ENCODE measurements at places on chromosomes 2 and 18.

GRCh38 chr2:30950339-30950738 is 143.1 kb upstream of the CAPN13 start:
- DNase-seq, result no peak

DNA sequence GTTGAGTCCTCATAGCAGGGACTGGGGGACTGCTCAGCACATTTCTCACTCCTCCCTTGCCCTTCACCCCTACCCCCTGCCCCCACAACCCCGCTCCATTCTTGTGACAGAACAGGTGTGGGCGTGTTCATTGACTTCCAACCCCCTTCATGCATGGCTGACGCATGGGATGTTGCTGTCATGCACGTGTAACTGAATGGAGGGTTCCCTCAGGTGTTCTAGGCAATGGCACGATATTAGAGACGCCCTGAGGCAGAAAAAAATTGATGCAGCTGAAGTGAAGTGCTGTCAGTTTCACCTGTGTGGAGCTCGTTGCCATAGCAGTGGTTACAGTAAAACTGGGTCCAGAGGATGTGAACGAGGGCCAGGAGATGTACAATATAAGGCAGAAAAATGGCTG is 6.5 kb upstream of the THOC1 start:
- DNase-seq, result no peak

DNA sequence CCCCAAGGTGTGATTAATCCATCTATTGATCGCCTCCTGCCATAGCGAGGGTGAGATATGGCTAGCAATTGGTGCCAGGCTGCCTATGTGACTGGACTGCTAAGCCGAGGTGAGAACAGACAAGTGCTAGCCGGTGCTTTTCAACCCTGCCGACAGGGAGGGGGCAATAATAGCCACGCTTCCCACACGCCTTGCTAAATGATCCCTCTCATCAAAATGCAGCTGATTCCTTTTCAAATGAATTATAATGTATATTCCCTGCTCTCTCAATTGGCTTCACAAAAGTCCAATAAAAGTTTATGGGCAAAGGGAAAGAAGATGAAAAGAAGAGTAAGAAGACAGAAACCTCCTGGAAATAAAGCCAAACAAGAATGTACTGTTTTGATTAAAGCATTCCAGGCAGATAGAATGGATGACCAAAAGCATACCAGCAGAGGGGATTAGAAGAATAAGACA is 235.6 kb downstream of the ICOS start:
- no peak for DNase-seq

DNA sequence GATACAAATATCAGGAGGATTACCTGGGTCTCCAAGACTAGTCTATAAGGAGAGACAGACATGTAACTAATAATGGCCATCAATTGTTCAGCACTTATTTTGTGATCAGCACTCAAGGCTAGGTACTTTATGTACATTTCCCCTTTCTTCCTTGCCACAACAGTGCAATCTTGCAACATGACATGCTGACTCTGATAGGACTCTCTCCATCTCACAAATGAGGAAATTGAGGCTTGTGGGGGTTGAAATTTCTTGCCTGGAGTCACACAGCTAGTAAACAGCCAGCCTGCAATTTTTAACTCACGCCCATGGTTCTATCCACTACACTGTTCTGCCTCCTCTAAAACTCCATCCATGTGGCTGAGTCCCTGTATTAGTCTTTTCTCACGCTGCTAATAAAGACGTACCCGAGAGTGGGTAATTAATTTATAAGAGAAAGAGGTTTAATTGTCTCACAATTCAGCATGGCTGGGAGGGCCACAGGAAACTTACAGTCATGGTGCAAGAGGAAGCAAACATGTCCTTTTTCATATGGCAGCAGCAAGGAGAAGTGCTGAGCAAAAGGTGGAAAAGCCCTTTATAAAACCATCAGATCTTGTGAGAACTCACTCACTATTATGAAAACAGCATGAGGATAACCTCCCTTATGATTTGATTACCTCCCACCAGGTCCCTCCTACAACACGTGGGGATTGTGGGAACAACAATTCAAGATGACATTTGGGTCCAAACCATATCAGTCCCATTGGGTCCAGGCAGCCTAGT is 302.4 kb downstream of the PLCL1 start:
- DNase-seq, result no peak

GRCh38 chr2:26754972-26755670 is 9.0 kb upstream of the SLC35F6 start:
- DNase-seq, result no peak

DNA sequence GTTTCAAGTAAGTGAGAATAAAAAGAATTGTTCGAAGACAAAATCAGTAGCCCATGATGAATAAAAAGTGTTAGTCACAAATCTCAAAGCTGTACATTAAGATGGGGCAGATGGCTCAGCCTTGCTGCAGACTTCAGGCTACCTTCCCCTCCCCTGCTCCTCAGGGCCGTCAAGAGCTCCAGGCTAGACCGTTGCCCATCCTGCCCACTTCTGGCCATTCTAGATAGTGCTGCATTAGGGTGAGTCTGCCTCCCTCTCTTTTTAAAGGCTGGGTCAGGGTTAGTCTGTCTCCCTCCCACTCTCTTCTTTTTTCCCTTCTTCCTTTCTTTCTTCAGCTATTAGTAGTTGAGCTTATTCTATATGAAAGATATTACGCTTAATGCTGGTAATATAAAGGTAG is 86.0 kb downstream of the MAPRE2 start:
- no peak for DNase-seq

DNA sequence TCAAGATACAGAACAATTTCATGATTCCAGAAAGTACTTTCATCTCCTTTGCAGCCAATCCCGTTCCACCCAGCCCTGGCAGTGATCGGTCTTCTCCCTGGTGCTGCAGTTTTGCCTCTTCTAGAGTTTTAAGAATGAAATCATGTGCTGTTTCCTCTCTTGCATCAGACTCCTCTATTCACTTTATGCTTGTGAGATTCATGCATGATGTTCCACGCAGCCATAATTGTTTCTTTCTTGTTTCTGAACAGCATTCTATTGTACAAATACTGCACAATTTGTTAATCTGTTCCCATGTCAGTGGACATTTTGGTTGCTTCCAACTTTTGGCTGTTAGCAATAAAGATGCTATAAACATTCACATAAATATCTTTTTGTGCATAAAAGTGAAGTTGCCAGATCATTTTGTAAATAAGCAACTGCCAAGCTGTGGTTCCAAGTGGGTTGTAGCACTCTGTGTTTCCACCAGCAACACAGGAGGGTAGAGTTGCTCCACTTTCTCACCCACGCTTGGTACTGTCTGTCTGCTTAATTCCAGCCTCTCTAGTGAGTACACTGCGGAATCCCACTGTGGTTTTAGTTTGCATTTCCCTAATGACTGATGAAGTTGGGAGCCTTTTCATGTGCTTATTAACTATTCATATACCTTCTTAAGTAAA is 104.5 kb downstream of the TWIST2 start:
- DNase-seq, result no peak

- no peak for DNase-seq
Measured at GRCh38 chr2:233012301-233012971, 620 bp downstream of the NGEF start.

DNA sequence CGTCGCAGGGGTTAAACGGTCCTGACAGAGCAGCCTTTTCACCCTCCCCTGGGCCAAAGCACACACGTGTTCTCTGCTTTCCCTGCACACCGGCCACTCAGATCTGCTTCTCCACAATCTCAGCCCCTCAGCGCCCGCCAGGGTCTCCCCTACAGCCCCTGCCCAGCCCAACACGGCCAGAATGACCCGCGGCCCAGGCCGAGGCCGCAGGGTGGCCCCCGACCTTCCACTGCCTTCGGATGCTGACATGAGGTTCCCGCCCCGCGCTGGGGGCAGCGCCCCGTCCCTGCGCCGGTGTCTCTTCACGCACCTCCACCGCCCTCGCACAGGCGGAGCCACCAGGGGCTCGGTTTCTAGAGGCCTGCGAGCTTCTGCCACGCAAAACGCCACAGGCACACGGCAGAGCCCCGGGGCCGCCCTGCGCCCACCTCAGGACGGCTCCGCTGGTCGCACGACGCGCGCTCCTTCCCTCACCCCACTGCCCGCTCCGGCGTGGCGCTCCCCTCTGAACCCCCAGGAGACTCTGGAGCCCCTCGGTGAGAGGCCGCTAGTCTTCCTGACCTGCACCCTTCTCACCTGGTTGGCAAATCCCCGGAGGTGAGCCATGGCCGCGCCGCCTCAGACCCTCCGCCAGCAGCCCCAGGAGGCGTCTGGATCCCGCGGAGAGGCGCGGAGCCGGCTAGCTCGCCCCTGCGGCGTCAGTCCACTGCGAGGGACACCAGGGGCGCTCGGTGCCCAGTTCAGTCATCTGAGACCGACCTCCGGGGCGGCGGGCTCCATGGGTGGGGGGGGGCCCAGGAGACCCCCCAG is 749 bp downstream of the STK25 start:
- no peak for DNase-seq

GRCh38 chr18:22219568-22220355 is 50.4 kb downstream of the GATA6 start:
- DNase-seq, result no peak

DNA sequence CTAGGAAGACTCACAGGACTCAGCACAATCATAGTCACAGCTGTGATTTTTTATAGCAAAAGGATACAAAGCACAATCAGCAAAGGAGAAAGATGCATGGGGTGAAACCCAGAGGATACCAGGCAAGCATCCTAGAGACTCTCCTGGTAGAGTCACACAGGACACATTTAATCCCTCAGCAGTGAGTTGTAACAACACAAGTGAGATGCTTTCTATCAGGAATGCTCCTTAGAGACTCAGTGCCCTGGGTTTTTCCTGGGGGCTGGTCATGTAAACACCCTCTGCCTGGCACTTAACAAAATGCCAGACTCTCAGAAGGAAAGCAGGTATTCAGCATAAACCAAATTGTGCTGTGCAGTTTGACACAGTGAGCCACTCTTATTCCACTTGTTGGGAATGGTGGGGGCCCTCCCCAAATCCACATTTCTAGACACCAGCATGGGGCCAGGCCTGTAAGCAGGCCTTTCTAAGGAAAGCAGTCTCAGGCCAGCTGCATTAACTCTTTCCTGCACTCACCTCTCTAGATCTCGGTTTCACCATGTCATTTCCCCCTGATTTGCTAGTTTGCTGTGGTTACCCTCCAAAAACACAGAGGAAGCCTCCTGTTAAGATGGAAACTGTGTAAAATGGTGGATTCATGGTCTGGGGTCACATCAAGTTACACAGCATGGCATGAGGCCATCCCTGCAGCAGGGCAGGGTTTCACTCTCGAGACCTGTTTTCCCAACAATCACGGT is 16.9 kb upstream of the RNU4ATAC start:
- DNase-seq, result no peak

- no peak for DNase-seq
Measured at GRCh38 chr18:59155153-59155552, 15.5 kb downstream of the SEC11C start.

DNA sequence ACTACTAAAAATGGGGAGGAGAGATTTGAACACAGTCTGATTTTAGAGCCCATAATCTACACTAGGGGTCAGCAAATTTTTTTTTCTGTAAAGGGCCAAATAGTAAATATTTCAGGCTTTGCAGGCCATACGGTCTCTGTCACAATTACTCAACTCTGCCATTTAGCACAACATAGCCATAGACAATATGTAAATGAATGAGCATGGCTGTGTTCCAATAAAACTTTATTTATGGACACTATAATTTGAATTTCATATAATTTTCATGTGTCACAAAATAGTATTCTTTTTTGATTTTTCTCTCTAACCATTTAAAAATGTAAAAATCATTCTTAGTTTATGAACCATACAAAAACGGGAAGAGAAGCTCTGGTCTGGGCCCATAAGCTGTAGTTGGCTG is 309.4 kb downstream of the GPD2 start:
- no peak for DNase-seq

- DNase-seq, result no peak
Measured at GRCh38 chr2:205722283-205722918, 40.1 kb downstream of the NRP2 start.

- DNase-seq, result no peak
Measured at GRCh38 chr2:217954051-217954450, 48.7 kb downstream of the TNS1 start.

DNA sequence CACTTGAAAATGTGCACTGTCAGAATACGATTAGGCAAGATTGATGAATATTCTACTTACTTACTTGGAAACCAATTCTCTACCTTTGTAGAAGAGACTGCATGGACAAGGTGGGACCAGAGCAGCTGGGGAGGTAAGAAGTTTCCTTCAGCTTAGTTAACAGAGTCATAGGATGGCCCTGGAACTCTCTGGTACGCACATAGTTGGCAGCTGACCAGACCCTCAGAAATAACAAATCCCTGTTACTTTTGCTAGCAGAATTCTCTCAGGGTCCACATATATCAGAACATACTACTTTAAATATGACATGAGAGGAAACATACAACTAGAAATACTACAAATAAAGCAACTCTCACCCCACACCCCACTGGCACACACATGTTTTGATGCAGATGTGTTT is 24.8 kb upstream of the STAT1 start:
- DNase-seq, result no peak

GRCh38 chr2:24163601-24164000 is 11.3 kb upstream of the FAM228A start:
- no peak for DNase-seq

DNA sequence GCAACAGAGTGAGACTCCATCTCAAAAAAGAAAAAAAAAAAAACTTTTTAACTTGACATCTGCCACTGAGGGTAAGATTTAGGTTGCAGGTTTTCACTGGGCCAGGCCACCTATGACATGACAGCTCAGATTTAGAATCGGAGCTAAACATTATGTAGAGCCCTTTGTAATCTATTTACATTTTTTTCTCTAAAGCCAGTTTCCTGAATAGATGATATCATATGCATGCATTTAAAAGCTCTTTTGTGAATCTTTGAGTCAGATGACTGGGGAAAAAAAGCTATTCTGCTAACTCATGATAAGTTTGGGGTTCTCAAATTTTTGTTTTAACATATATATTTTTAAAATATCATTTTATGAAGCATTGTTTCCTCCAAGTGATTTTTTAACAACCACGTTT is 21.3 kb downstream of the PRKAG3 start:
- no peak for DNase-seq

DNA sequence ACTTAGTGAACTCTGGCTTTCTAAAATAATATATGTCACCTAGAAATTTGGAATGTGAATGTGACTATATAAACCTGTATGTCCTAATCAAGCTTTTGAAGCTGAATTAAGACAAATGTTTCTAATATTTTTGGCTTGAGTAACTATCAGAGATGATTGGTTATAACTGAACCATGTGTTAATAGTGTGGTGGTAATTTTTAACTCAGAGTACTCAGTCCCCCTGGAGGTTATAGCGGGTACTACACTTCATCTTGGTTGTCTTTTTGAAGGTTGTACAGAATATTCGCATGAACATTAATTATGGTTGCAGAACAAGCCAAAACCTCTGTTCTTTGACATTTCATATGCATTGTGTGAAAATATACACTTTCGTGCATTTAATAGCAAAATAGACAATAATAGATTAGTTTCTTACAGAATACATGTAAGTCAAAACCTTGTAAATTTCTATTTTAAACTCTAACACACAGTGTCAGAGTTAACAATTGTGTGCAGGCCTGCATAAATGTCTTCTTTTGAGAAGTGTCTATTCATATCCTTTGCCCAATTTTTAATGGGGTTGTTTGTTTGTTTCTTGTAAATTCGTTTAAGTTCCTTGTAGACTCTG is 86.0 kb downstream of the OSBPL6 start:
- DNase-seq, result no peak

- no peak for DNase-seq
Measured at GRCh38 chr2:28678175-28678855, 73.3 kb upstream of the PPP1CB start.

Data from stimulated activated CD4-positive, alpha-beta T cell treated with anti-CD3 and anti-CD28 coated beads, Interleukin-1b, Interleukin-23, amount 100 ng/mL, for 1 hour (primary cell).